ENCODE measurements at places on chromosomes 3 and 15.

GRCh38 chr15:52288051-52288942, 7.3 kb downstream of the MYO5C start:
- no peak for DNase-seq

- no peak for DNase-seq
Observed at GRCh38 chr3:18301781-18302180, 123.4 kb downstream of the SATB1 start.

GRCh38 chr15:58770519-58770856, 614 bp upstream of the MINDY2 start:
- DNase-seq = peak; percentile 40

- DNase-seq = no peak
Observed at GRCh38 chr3:50632450-50632849, 15.5 kb downstream of the MAPKAPK3 start.

Data from NCI-H1092 (cell line).